ENCODE measurements at places on chromosomes 6 and 20. TPM values are rescaled to one million over a fixed set of nuclear protein-coding genes. Genes with fewer than 3 reads are reported as not detected.

GRCh38 chr6:15252195-15252594 lies 6.3 kb downstream of the JARID2 start:
- H3K4me1 ChIP-seq: peaks cover 5% of the 10 kb centered on the region
- DNase-seq: no peak
- H3K27ac ChIP-seq: no peak overlapping the region

DNA sequence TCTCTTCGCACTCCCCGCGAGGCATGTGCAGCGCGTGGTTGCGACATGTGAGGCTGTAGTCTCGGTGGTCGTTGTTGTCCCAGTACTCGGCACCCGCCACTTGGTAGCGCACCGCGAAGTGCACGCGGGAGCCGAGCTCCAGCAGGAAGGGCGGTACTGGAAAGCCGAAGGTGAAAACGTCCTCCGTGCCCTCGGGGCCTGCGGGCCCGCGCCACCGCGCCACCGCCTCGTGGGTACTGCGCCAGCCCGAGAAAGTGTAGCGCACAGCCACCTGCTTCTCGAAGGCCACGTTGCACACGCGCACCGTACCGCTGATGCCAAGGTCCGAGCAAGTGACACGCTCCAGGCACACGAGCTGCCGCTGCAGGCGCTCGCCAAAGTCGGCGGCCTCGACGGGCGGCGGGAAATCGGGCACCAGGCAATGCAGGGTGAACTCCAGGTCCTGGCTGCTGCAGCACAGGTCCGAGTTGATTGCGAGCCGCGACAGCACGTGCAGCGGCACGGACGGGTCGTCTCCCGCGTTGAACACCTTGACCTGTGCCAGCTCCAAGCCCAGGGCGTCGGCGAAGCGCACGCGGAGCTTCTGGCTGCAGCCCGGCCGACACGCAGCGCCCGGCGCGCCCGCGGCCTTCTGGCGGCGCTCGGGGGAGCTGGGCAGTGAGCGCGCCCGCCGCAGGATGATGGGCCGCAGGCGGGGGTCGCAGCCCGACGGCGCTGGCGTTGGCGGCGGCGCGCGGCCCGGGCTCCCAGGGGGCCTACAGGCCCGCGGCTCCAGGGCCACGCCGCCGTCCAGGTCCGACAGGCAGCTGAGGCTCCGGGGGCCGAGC lies 840 bp downstream of the PPP1R3D start:
- peaks cover 9% of the 10 kb centered on the region for H3K4me1 ChIP-seq
- no peaks in the 10 kb centered on the region for H3K27me3 ChIP-seq
- peak overlapping the region; percentile 80 for H3K27ac ChIP-seq
- H3K36me3 ChIP-seq: peaks cover 5% of the 10 kb centered on the region
- DNase-seq: no peak

GRCh38 chr6:26064619-26065257 lies 22.5 kb upstream of the HFE start:
- no peaks in the 10 kb centered on the region for H3K4me1 ChIP-seq
- no peak overlapping the region for H3K27ac ChIP-seq
- H3K27me3 ChIP-seq: no peaks in the 10 kb centered on the region
- no peak overlapping the region for H3K4me3 ChIP-seq
- no peaks in the 10 kb centered on the region for H3K36me3 ChIP-seq

DNA sequence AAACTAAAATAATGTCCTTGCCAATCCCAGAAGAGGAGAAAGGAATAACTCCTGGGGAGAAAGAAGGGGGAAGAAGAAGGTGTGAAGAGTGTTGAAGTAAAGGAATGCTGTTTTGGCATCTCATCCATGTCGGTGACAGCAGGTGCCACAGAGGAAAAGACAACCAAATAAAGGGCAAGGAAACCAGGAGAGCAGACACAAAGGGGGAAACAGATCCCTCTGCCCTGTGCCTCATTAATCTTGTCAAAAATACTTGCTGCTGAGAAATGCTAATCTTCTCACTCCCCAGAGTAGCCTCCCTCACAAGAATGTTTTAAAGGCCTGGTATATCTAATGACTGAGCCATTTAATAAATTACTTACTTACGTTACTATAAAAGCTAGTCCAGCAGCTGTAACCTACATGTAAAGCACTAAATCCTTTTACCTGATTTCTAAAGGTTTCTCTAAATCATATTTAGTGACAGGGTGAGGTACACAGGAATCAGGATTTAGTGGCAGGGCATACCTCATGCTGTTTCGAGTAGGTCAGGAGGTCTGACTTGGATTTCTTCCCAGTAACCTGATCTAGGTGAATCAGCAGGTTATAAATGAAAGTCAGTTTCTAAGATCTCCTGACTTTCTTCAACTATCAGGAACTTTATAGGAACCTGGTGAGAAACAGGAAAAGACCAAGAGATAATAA lies 377.1 kb downstream of the CENPW start:
- no peaks in the 10 kb centered on the region for H3K27me3 ChIP-seq
- H3K36me3 ChIP-seq: no peaks in the 10 kb centered on the region
- peak; percentile 11 for DNase-seq

DNA sequence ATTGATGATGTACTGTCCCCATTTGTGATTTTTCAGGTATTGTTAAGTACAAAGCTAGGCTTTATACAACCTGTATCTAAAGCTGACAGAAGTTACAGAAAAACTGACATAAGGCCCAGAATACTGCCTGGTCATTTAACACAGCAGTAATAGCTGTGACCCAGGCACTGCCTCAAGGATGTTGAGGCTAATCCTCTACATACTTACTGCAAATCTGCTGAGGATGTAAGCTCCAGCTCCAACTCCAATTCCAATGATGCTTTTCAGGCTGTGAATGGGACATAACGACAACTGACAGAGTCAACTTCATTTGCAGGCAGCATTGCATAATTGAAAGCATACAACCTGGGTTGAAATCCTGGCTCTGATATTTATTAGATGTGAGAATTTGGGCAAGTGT lies 36.3 kb upstream of the SLA2 start:
- H3K27ac ChIP-seq: no peak overlapping the region
- H3K27me3 ChIP-seq: no peaks in the 10 kb centered on the region
- no peak for DNase-seq
- H3K4me1 ChIP-seq: no peaks in the 10 kb centered on the region

DNA sequence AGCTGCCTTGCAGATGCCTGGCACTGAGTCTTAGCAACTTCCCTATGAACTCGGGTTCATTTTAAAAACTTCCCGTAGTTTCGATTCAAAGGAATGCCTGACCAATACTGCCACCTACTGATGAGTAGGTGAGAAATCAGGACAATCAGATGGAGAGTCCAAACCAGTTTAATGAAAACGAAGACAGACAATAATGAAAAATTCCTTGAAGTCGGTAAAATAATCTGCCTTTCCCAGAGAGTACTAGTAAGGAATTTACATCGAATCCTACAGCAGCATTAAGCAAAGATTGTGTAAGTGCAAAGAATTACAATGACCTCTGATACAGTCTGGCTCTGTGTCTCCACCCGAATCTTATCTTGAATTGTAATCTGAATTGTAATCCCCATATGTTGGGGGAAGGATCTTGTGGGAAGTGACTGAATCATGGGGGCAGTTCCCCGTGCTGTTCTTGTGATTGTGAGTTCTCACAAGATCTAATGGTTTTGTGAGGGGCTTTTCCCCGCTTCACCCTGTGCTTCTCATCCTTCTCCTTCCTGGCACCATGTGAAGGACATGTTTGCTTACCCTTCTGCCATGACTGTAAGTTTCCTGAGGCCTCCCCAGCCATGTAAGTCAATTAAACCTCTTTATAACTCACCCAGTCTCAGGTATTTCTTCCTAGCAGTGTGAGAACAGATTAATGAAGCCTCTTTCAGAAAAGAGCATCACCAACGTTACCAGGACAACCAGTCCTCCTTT lies 134.4 kb downstream of the ARHGAP18 start:
- H3K4me1 ChIP-seq: peaks cover 2% of the 10 kb centered on the region
- DNase-seq: peak; percentile 72
- no peaks in the 10 kb centered on the region for H3K36me3 ChIP-seq
- peak overlapping the region; percentile 22 for H3K4me3 ChIP-seq
- no peaks in the 10 kb centered on the region for H3K27me3 ChIP-seq
- H3K27ac ChIP-seq: no peak overlapping the region

GRCh38 chr6:52216932-52217575 lies 27.2 kb downstream of the IL17F start:
- no peak overlapping the region for H3K4me3 ChIP-seq
- no peak for DNase-seq
- no peaks in the 10 kb centered on the region for H3K36me3 ChIP-seq
- H3K27me3 ChIP-seq: no peaks in the 10 kb centered on the region
- H3K27ac ChIP-seq: no peak overlapping the region
- no peaks in the 10 kb centered on the region for H3K4me1 ChIP-seq

DNA sequence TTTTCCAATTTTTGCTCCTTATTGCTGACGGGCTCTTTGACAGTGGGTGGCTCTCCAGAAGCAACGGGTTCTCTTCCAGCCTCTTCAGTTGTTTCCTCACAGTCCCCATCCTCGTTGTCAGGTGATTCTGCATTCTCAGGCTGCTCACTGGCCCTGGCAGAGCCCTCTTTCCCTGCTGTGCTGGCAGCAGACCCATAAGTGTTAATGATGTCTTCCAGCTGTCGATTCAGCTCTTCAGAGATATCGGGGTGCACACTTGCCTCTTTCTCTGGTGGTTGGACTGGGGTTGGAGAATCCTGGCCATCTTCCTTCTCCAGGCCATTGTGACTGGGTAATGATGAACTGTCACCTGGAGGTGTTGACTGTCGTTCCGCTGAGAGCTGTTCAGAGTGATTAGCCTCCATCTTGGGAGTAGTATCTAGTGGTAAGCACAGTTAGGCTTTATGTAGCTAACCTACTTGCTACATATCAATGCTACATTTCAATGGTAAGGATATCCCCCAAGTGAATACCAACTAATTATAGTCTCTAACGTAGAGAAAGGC lies 3.2 kb downstream of the TXLNB start:
- no peaks in the 10 kb centered on the region for H3K27me3 ChIP-seq
- peaks cover 6% of the 10 kb centered on the region for H3K4me1 ChIP-seq
- H3K27ac ChIP-seq: no peak overlapping the region

GRCh38 chr6:166400181-166400580 lies 17.4 kb upstream of the MPC1 start:
- no peaks in the 10 kb centered on the region for H3K36me3 ChIP-seq
- H3K4me3 ChIP-seq: no peak overlapping the region
- H3K27ac ChIP-seq: no peak overlapping the region
- DNase-seq: no peak
- no peaks in the 10 kb centered on the region for H3K4me1 ChIP-seq

DNA sequence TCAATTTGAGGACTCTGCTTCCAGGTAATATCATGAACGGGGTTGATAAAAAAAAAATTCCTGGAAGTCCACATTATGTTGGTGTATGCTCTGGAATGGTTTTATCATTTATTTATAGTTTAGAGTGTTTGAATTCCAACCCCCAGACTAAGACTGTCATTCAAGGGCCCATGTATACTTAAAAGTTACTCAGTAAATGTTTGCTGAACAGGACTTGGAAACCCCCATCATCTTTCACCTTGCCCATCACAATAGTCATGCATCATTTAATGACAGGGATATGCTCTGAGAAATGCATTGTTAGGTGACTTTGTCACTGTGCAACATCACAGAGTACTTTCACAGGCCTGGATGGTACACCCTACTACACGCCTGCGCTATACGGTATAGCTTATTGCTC lies 104.8 kb downstream of the ATXN1 start:
- H3K4me3 ChIP-seq: no peak overlapping the region
- no peak for DNase-seq
- H3K27ac ChIP-seq: no peak overlapping the region
- H3K36me3 ChIP-seq: peaks cover 27% of the 10 kb centered on the region

- H3K4me1 ChIP-seq: peaks cover 8% of the 10 kb centered on the region
- no peak for DNase-seq
- peak overlapping the region; percentile 39 for H3K27ac ChIP-seq
- H3K4me3 ChIP-seq: no peak overlapping the region
- no peaks in the 10 kb centered on the region for H3K27me3 ChIP-seq
These were observed 130.5 kb downstream of the MRPL14 start for GRCh38 chr6:43996618-43997344.

DNA sequence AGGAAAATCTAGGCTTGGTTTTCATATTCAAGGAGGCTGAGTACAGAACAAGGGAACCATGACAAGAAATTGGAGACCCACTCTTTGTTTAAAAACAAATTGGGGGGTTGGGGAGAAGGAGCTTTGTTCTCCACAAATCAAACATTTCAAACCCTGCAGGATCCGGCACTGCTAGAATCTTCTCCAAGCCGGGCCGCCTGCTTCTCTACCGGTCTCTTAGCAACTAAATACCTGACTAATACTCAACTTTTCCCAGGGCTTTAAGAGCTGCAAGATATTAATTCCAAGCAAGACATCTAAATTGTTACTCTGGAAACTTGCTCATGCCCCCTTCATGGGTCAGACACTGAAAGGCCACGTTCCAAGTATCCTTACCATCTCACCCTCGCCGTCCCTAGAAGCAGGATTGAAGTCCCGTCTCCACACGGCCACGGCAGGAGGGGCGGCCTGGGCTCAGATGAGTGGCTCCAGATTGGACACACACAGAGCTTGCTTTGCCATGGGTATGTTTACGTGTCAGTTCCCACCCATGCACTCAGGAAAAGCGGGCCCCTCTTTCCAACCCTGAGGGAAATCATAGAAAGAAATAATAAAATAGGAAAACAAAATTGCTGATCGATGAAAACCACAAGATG lies 126.4 kb upstream of the CDH4 start:
- H3K4me1 ChIP-seq: no peaks in the 10 kb centered on the region
- H3K36me3 ChIP-seq: no peaks in the 10 kb centered on the region
- H3K27ac ChIP-seq: no peak overlapping the region
- H3K4me3 ChIP-seq: no peak overlapping the region
- DNase-seq: no peak
- H3K27me3 ChIP-seq: no peaks in the 10 kb centered on the region

DNA sequence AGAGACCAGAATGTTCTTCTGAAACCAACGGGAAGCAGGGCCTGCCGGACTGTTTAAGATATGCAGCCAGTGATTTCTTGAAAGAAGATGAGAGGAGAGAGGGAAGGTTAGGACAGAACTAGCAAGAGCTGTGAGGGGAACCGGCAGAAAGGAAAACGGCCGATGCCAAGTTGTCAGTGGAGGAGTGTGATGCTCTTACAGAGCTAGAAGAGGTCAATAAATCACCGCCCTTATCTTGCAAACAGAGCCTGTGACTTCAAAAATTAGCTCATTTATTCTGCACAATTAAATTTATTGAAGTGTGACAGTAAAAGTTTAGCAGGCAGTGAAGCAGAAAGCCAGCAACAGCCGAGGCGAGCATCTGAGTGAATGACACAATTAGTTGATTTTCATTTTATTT lies 509.5 kb upstream of the ID4 start:
- no peak for DNase-seq
- no peak overlapping the region for H3K27ac ChIP-seq
- no peaks in the 10 kb centered on the region for H3K27me3 ChIP-seq
- no peak overlapping the region for H3K4me3 ChIP-seq
- no peaks in the 10 kb centered on the region for H3K4me1 ChIP-seq

DNA sequence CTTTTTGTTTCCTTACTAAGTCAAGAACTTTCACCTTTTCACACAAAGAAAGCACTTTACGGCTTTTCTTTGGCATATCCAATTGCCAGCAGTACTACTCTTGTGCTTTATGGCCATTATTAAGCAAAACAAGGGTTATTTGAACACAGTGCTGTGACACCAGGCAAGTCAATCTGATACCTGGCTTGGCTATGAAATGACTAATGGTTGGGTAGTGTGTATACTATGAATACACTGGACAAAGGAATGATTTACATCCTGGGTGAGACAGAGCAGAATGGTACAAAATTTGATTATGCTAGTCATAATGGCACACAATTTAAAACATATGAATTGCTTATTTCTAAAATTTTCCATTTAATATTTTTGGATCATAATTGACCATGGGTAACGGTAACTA lies 22.1 kb upstream of the ADGRF1 start:
- H3K27me3 ChIP-seq: no peaks in the 10 kb centered on the region
- no peaks in the 10 kb centered on the region for H3K36me3 ChIP-seq
- H3K4me3 ChIP-seq: no peak overlapping the region
- no peaks in the 10 kb centered on the region for H3K4me1 ChIP-seq
- no peak for DNase-seq

The RPS10 gene
- total RNA-seq: 3,662 TPM

The ANGPT4 gene
- not detected for total RNA-seq

The ZCCHC3 gene
- 10.9 TPM for total RNA-seq
